ENCODE measurements at places on chromosomes 5 and 9.

DNA sequence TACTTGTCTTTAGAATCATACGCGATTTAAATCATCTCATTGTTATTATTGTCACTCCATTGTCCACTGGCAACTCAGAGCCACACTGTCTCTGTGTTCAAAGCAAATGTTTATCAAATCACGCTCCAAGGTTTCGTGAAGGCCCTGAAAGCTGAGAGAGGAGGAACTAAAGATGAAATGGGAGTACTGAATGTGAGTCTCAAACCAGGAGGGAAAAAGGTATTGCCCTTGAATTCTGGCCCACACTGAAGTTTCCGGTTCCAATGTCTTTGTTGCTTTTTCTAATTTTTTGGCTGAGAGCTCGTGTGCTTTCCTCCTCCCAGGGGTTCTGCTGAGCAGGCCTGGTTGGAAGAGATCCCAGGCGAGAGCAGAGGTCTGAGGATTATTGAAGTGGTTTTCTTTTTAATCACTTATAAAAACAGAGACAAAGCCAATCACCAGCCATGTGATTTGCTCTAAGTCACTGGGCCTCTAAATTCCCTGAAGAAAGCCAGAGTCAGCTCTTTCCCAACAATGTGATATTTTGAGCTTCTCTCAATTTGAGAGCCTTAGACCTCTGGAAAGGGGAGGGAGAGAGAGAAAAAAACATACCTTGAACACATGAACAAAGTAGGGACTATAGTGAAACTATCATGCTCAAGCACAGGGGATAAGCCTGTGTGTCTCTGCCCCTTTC lies 420.8 kb upstream of the GRAMD2B start:
- no peak for DNase-seq

GRCh38 chr5:179530069-179530998 lies 20.0 kb upstream of the RUFY1 start:
- no peak for DNase-seq

GRCh38 chr5:148020257-148020988 lies 43.4 kb upstream of the SPINK5 start:
- DNase-seq: no peak

DNA sequence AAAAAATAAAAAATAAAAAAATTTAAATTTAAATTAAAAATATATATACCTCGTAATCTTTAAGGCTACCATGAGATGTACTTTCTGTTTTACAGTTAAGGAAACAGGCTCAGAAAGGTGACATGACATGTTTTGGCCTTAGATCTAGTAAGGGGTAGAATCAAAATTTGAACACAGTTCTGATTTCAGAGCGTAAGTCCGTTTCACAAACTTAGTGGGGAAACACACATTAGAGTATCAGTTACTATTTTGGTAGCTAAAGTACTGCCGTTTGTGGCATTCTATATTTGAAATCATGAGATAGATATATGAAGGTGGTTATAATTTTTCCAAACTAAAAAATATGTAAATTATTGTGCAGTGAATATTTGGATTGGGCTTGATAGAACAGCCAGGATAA lies 186.2 kb downstream of the DENND1A start:
- DNase-seq: no peak

DNA sequence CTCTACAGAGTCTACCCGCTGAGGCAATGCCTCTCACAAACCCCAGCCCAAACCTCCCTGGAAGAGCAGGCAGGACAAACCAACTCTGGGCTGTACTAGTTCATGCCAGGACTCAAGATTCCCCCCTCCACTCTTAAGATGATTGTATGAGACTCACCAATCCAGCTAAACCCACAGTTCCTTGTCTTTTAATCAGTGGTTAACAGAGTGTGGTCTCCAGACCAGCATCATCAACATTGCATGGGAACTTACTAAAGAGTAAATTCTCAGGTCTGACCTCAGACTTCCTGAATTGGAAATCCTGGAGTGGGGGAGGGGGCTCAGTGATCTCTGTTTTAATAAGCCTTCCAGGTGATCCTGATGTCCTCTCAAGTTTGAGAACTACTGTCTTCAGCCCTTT lies 240.9 kb downstream of the GAS1 start:
- DNase-seq: no peak

DNA sequence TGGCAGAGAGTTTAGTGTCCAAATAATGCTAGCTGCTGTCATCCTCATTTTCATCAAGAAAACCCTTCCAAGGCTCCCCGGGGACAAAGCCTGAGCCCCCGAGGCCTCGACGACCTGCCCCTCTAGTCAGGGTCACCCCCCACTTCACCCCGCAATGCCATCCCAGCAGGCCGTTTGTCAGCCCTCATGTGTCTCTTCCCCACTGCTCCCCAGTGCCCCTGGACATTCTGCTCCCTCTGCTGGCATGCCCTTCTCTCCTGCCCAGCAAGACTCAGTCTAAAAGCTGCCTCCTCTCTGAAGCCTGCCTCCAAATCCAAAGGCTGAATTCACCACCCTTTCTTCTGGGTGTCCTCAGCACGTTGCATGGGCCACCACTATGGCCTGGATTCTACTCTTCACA lies 59.3 kb downstream of the PAX5 start:
- DNase-seq: no peak
